ENCODE measurements at places on chromosomes 7 and 10.

DNA sequence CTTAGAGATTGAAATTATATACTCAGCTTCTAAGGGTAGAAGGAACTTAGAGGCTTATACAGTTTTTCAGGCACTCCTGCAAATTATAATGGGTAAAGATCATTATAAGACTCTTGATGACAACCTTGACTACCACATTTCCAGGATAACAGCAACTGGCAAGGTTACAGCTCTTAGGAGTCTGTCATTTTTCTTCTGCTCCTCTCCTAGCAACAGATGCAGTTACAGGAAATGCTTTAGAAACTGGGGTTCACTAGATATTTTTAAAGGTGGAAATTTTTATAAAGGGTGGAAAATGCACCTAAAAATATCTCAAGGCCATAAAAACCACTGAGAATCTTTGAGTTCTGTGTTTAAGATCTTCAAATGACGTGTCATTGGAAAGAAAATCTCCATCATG, 185.8 kb downstream of the RELN start:
- no peak for DNase-seq

DNA sequence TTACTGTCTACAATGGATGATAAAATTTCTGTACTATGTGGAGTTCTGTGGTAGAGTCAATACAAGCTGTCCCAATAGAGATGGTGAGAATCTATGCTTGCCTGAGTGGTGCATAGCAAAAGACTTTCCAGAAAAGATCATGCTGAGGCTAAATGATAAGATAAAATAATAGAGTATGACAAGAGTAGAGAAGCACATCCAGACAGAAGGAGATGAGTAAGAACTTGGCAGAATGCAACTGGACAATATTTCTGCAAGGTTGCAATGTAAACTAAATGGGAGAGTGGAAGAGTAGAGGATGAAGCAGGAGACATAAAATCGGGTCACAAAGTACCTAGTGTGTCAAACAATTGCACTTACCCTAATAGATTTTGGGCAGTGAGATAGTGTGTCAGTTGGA, 347.6 kb downstream of the MDFIC start:
- DNase-seq: no peak

DNA sequence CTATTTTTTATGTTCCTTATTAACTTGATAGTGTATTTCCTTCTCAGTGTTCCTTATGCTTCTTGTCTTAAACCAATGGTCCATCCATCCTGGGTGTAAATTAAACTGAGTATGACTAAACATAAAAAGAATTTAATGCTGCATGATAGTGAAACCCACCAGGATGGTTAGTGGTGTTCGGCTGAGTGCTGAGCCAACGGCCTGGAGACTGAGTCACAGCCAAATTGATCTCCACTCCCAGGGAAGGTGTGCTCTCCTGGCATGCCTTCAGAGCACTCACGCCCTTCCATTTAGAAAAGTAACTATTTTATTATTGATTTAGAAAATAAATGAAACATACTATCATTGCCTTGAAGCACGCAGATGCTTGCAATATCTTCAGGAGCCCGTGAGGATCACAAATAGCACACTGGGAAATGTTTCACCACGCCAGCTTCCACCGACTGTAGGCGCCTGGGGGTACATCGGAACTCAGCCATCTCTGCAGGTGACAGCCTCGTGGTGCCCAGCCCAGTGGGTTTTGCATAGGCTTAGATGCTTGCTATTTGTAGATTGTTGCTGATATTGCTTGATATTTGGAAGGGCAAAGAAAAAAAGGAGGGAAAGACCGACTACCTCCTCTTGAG, 40.0 kb upstream of the LOXL4 start:
- DNase-seq: no peak

DNA sequence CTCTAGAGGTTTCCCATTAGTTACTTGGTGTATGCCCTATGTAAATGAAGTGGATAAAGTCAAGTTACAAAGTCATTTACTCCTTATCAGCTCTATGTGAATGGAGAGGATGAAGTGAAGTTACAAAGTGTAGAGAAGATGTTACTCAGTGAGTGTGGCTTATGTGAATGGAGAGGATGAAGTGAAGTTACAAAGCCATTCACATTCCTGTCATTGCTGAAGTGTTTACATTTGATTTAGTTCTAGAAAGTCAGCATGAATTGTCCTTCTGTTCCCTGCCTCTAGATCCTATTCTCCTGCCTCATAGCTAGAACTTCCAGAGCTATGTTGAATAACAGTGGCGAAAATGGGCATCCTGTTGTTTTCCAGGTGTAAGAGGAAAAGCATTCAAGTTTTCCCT, 880.1 kb downstream of the DNAJB9 start:
- no peak for DNase-seq

- no peak for DNase-seq
Measured at GRCh38 chr7:70544016-70544415, 587.9 kb upstream of the GALNT17 start.

GRCh38 chr10:44035474-44036197, 349.3 kb downstream of the CXCL12 start:
- DNase-seq: no peak

GRCh38 chr10:2929480-2930258, 137.7 kb upstream of the PFKP start:
- DNase-seq: no peak
